ENCODE measurements at places on chromosomes 11 and 22.

- no peak for DNase-seq
Observed at GRCh38 chr22:49190816-49191505, 636.7 kb downstream of the BRD1 start.

- no peak for DNase-seq
Observed at GRCh38 chr11:106482917-106483785, 405.7 kb downstream of the AASDHPPT start.

DNA sequence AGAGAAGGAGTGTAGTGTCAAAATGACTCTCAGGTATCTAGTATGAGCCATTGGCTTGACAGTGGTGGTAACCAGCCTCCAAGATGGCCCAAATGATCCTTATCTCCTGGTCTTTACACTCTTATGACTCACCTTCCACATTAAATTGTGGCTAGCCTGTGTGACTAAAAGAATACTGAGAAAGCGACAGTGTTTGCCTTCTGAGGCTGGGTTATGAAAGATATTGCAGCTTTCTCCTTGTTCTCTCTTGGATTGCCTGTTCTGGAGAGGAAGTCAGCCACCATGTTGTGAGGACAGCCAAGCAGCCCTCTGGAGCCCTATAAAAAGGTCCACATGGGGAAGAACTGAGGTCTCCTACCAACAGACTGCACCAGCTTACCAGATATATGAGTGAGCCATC lies 15.8 kb downstream of the C11orf71 start:
- no peak for DNase-seq

DNA sequence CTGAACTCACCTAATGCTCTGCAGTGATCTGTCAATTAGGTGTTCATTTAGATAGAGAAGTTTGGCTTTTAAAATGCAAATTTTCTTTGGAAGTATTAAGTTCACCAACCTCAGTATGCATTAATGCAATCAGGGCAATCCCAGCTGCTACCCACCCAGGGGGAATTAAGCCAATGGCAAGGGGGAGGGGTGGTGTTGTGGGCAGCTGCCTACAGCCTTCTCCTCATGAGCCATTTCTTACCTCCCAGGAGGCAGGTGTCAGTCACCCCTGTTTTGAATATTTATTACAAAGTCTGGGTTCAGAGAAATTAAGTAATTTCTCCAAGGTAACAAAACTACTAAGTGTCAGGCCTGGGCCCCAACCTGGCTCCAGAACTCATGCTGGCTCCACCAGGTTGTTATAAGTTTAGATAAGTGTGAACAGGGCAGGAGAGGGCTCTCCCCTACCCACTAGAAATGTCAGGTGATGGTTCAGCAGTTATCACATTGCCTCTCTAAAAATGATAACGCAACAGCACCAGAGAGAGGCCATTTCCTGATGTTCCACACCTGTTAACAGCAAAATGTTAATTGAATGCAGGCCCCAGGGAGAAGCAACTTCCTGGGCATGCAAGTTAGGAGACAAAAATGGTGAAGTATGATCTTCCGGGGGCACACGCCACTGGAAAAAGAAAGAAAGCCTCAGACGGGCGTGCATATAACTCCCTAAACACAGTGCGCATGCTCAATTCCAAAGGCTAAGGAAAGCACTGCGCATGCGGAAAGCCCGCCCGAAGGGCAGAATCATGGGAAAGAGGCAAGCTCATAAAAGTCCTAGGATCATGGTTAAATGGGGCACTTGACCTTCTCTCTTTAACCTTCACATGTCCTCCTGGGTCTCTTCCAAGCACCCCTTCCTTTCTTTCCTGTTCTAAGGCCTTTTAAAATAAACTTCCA lies 35.4 kb upstream of the GNAZ start:
- DNase-seq: no peak

DNA sequence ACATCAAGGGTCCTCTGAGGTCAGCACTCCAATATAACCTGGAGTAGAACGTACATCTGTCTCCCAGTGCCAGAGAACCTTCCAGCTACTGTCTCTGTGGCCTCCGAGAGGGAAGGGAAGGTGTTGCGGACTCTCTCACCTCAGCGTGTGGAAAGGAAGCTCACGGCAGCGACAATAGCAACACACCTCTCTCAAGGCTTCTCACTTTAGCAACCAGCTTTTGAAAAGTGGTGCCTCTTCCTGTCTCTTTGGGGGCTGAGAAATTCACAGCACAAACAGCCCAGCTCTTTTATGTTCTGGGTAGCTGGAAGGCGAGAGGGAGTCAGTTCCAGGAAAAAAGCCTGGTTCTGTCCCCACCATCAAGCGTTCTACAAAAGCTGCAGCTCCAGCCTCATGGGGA lies 156.9 kb upstream of the TBCEL start:
- DNase-seq: no peak

DNA sequence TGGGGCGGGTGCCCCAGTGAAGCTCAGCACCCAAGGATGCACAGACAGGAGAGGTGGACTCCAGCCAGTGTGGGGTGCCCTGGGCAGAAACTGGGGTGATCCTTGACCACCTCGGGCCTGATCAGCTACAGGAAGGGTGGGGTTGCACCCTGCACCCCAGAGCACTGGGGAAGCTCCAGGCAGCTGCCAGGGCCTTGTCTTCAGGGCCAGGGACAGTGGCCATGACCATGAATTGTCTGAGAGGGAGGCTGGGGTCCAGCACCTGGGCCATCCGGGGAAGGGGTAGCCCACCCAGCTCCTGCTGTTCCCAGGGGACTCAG lies 17.6 kb downstream of the IL17REL start:
- DNase-seq: no peak

DNA sequence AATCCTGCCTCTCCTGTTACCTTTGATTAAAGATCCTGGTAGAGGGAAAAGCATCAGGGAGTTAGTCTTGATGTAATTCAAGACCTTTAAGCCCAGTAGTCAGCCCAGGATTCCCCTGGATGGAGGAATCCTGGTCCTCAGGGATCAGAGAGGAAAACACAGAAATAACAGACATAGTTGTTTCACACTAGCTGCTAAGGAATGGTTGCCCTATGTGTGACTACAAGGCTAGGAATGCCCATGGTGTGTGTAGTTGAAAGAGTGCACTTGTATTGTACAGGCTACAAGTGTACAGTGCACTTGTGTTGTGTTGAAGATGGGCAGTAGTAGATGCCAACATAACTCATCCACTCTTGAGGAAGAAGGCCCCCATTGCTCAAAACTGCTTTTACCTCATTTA lies 226.8 kb downstream of the AASDHPPT start:
- peak; percentile 55 for DNase-seq

DNA sequence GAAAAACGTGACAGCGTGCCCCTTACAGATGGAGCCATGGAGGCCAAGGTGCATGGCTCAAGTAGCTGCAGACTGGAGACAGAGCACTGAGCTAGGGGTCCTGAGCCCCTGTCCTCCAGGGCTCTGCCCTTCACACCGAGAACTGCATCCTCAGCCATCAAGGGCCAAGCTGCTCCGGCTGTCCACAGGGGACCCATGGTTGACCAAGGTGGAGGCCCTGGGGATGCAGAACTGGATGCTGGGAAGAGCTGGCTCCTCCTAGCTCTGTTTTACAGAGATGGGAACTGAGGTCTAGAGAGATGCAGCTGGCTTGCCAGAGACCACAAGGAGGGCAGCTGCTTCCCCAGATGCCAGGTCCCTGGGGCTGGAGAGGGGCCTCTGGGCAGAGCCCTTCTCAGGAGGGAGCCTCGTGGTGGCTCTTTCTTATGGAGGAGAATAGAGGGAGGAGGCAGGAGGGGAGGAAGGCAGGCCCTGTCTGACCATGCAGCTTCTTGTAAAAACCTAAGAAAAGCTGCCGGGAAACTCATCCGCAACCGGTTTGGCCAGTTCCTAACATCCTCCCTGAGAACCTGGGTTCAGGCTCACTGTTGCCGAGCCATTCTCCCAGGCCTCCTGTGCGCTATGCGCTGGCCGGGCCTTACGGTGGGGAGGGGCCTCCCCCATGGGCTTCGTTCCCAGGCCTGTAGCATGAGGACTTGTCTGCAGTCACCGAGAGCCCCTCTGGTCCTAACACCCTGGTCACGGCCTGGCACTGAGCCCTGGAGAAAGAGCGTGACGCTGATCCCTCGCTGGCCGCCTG lies 80.6 kb downstream of the WNT7B start:
- no peak for DNase-seq

DNA sequence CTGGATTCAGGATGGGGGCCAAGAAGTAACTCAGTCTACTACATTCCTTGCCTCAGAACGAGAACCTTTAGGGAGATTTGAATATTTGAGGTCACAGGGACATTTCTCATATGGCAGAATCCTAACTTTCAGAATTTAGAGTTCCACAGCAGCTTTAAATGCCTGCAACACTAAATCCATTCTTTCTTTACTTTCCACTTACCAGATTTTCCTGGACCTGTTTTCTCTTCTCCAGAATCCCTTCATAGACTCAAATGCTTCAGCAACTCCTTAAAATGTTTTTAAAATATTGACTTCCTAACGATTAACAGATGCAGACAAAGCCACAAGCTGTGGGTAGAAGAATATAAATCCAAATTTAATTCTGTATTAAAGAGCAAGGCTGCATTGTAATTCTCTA lies 63.1 kb downstream of the PRSS23 start:
- no peak for DNase-seq

DNA sequence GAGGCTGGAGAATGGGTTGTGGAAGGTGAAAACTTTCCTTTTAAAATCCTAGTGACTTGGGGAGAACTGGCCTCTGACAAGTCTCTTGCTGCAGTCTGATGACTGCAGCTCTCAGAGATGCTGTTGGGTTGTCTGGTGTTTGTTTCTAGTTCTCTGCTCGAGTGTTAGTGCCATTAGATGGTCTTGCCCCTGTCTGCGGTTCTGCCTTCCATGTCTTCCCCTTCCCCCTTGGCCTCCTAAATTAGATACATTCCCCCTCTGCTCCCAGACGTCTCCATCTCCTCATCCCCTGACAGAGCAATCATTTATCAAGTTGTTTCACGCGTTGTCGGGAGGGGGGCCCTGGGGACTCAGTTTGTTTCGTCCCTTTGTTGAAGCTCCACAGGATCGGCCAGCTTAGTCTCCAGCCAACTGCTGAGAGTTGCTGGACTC lies 67.7 kb downstream of the CECR2 start:
- no peak for DNase-seq

DNA sequence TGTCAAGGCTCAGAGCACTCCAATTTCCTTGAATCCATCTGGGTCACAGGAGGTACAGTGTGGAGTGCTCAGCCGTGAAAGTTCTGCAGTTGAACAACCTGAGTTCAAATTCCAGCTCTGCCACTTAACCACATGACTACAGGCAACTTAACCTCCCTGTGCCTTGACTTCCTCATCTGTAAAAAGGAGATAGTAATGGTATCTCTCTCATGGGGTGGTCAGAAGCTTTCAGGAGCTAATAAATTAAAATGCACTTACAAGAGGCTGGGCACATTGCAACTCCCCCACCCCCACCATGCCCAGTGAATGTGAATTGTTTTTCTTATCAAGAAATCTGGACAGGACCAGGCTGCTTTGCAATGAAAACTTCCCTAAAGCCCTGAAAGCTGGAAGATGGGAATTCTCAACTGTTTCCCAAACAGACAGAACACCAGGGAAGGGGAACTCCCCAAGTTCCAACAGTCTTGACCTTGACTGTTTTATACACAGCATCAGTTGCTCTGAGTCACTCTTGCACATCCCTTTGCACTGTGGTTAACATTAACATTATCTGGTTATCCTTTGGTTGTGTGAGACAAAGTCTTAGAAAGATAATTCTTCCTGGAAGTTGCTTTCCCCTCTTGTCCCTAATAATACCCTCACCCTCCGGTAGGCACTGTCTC lies 137.0 kb downstream of the SLC1A2 start:
- DNase-seq: no peak

- no peak for DNase-seq
Observed at GRCh38 chr22:23533328-23533762, 46.7 kb downstream of the IGLL1 start.

DNA sequence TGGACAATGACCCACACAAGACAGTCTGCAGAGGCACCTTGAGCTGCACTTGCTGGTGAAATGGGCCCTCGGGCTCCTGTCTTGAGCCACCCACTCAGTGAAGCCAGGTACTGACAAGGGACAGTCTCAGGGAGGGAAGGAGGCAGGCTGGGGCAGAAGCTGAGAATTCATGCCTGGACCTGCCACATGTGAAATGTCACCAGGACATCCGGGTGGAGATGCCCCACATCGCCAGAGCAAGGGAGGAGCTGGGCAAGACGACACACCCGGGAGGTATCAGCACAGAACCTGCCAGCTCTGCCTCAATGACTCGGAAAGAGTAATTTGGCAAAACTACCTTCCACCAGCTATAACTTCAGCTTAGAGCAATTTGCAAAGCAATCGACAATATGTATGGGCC lies 23.5 kb downstream of the CPT1A start:
- no peak for DNase-seq

- no peak for DNase-seq
Observed at GRCh38 chr11:64138398-64138797, 27.5 kb downstream of the MACROD1 start.

DNA sequence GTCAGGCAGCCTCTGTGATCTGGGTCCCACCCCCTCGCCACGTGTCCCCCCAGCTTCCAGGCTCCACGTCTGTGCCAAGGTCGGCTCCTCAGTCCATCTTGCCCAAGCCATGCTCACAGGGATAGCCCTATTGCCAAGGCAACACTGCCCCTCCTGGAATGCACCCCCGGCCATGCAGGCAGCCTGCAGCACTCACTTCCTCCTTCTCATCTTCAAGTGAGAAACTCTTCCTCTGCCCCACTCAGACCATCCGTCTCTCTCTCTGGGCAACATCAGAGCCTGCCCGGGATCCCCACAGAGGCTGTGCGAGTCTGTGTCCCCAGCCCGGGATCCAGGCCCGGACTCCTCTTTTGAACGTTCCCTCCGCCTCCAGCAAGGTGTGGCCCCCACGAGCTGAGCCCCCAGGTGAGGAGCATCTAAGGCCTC lies 852.3 kb downstream of the BRD1 start:
- no peak for DNase-seq

- DNase-seq: no peak
Observed at GRCh38 chr11:71543866-71544265, 4.4 kb upstream of the KRTAP5-9 start.

- DNase-seq: no peak
Observed at GRCh38 chr11:26106726-26107125, 225.2 kb upstream of the ANO3 start.

DNA sequence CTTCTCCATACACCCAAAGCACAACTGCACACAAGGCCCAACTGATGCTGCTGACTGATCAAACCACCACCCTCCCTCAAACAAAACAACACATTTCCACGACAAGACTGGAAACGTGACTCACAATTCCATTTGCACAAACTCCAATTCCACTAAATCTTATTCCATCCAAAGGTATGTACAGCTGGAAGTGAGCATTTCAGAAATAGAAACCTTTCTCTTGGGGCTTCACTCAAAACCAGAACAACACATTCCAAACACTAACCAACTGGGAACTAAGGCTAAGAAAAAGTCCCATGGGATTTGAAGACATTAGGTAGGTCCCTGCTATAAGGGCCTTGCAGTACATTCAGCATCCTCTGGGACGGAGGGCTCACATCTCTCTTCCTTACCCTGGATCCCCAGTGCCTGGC lies 19.6 kb downstream of the MORC2 start:
- DNase-seq: peak; percentile 71

GRCh38 chr11:113689768-113690618 lies 16.1 kb downstream of the TMPRSS5 start:
- DNase-seq: no peak

DNA sequence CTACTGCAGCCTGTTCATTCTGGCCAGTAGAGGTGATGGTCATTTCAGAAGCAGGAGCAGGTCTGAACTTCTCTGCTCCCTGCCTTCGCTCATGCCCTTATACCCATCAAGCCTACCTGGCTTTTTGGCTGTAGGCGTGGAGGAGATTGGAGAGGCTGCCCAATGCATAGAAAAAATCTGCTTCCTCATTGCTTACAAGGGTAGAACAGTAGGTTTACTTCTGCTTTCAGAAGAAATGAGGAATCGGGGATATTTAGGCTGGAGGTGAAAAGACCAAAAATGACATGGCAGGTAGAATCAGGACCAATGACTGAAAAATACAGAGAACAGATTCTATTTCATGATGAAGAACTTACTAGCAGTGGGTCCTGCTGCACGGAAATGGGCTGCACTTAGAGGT lies 72.9 kb upstream of the YWHAH start:
- DNase-seq: no peak
